Stimulated activated CD4-positive, alpha-beta T cell treated with anti-CD3 and anti-CD28 coated beads, TNF-alpha, amount 100 ng/mL, for 48 hours (primary cell): ENCODE measurements at places on chromosomes 7 and 10.

DNA sequence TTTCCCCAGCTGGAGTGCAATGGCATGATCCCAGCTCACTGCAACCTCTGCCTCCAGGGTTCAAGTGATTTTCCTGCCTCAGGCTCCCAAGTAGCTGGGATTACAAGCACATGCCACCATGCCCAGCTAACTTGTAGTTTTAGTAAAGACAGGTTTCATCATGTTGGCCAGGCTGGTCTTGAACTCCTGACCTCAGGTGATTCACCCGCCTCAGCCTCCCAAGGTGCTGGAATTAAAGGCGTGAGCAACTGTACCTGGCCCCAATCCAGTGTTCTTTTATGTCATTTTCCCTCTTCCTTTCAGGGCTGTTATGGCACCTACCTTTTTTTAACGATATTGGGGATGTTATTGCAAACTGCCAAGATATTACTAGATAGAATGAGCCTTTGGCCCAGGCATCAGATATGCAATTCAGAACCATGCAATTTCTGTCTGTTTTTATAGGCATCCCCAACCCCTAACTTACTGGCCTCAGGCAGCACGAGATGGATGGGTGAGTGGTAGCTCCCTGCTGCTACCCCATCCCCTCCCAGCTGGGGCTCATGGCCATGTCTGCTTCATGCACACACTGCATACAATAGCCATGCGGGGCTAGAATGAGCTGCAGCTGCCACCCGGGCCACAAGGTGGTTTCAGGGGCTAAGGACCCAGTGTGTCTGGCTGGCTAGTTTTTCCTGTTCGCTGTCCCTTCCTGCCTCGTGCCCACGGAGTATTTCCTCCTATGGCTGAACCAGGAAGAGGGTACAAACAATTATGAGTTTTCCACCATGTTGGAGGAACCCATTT, 1080.1 kb upstream of the SORCS1 start:
- DNase-seq, result no peak

DNA sequence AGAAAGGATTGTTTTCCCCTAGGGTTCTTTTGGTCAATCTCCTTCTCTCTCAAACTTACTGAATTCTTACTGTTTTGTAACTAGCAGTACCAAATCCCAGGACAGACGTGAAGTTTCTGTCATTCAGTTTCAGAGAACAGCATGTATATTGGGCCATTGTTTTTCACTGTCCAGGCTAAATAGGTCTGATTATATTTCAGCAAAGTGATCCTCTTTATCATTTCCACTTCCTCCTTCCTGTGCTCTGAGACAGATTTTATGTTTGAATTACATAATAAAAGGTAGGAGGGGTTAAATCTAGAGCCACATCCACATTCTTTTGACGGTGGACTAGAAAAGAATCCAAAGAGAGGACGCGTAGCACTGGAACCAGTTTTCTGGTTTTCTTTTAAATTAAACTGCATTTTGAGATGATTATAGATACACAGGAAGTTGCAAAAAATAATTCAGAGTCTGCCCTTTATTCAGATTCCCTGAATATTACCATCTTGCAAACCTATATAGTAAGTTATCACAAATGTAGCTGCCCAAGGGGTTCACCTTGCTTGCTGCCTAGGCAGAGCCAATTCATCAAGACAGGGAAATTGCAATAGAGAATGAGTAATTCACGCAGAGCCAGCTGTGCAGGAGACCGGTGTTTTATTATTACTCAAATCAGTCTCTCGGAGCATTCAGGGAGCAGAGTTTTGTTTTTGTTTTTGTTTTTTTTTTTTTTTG, 40.1 kb downstream of the AKR1E2 start:
- DNase-seq, result no peak

DNA sequence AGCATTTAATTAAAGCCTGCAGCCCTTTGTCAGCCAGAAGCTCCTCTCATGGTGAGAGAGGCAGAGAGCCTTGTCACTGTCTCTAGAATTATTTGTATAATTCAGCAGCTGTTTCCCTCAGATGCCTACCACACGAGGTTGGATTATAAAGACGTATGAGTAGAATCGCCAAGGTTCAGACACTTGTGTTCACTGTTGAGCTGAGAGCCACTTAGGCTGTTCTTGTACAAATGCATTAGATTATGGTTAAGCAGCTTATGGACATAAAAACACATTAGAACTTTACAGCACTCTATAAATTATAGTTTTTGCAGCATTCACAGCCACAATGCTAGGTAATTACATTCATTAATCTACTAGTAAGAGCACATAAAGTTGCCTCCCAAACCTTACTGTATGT, 282.6 kb downstream of the AUTS2 start:
- DNase-seq, result no peak

DNA sequence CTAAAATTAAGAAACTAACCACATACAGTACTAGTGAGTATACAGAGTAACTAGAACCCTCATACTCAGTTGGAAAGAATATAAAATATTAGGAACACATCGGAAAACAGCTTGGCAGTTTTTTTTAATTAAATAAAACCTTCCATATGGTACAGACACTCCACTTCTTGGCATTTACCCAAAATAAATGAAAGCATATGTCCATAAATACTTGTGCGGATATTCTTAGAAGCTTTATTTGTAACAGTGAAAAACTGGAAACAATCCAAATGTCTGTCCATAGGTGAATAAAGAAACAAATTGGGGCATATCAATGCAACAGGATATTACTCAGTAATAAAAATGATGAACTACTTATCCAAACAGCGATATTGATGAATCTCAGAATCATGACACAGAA, 410.0 kb downstream of the HTR7 start:
- no peak for DNase-seq
